ENCODE measurements at places on chromosomes 3 and 15. TPM values are rescaled to one million over a fixed set of nuclear protein-coding genes. Genes with fewer than 3 reads are reported as not detected.

DNA sequence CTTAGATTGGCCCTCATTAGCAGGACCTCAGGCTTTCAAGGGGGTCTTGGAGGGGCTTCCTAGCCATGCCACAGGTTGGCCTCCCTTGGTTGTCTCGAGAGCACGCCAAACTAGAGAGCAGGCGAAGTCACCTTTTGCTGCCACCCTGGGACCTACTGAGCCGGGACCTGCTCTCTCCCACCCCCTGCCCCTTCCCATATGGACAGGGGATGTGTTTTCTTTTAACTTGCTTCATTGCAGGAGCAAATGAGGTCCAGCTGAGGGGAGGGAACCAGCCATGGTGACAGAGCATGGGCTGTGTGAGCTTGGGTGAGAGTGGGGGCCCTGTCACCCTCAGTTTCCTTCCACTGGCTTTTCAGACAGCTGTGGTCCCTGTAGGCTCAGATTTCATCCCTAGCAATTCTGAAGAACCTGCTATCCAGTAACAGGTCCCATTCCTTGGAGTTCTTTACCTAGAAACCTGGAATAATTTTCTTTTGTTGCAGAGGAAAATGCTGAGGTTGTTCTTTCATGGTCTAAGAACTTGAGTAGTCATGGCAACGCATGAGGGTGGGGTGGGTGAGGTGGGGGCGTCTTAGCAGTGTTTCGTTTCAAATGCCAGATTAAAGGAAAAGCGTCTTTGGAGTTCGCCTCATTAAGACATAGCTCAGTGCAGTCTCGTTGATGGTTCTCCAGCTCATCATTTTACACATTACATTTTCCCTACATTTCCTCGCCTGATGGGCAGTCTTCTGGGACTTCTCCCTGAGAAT is 20.1 kb upstream of the MAGEF1 start:
- DNase-seq: no peak
- no peak overlapping the region for H3K4me3 ChIP-seq
- H3K27ac ChIP-seq: no peak overlapping the region
- no peaks in the 10 kb centered on the region for H3K36me3 ChIP-seq
- no peaks in the 10 kb centered on the region for H3K27me3 ChIP-seq
- no peaks in the 10 kb centered on the region for H3K4me1 ChIP-seq

- H3K36me3 ChIP-seq: no peaks in the 10 kb centered on the region
- no peak for DNase-seq
- no peak overlapping the region for H3K4me3 ChIP-seq
- H3K27me3 ChIP-seq: no peaks in the 10 kb centered on the region
- H3K27ac ChIP-seq: peak overlapping the region; percentile 94
- peaks cover 26% of the 10 kb centered on the region for H3K4me1 ChIP-seq
Measured at GRCh38 chr15:63968700-63969099, 77.6 kb downstream of the DAPK2 start.

- H3K27me3 ChIP-seq: no peaks in the 10 kb centered on the region
- H3K4me1 ChIP-seq: no peaks in the 10 kb centered on the region
- H3K36me3 ChIP-seq: no peaks in the 10 kb centered on the region
- H3K27ac ChIP-seq: no peak overlapping the region
Measured at GRCh38 chr15:47294765-47295259, 422.5 kb upstream of the SEMA6D start.

- DNase-seq: no peak
- H3K36me3 ChIP-seq: no peaks in the 10 kb centered on the region
- no peak overlapping the region for H3K4me3 ChIP-seq
- H3K27me3 ChIP-seq: no peaks in the 10 kb centered on the region
Measured at GRCh38 chr3:4726549-4726948, 233.4 kb downstream of the ITPR1 start.

DNA sequence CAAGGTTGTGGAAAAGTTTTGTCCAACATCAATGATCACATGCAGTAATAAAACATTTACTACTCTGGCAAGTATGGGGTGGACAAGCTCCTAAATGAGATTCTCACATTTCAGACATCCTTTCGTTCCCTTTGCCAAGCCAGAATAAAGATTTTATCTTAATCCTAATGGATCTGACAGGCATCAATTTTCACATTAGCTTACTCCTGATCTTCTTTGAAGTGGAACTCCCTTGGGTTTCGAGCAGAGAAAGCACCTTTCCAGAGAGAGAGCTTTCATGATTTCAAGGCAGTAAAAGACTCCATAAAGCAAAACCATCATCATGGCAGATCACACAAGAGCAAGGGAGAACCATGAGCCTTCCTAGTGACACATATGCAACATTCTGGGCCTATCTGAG is 27.3 kb upstream of the EID1 start:
- H3K27me3 ChIP-seq: no peaks in the 10 kb centered on the region
- H3K4me3 ChIP-seq: no peak overlapping the region
- no peak for DNase-seq

ANKUB1 gene
- total RNA-seq: not detected

AMOTL2 gene
- 21.2 TPM for total RNA-seq

- no peaks in the 10 kb centered on the region for H3K4me1 ChIP-seq
- no peak for DNase-seq
- no peaks in the 10 kb centered on the region for H3K36me3 ChIP-seq
- no peaks in the 10 kb centered on the region for H3K27me3 ChIP-seq
- no peak overlapping the region for H3K4me3 ChIP-seq
Measured at GRCh38 chr15:65077981-65078352, 1.4 kb downstream of the KBTBD13 start.

POLQ gene
- 0.80 TPM for total RNA-seq

DNA sequence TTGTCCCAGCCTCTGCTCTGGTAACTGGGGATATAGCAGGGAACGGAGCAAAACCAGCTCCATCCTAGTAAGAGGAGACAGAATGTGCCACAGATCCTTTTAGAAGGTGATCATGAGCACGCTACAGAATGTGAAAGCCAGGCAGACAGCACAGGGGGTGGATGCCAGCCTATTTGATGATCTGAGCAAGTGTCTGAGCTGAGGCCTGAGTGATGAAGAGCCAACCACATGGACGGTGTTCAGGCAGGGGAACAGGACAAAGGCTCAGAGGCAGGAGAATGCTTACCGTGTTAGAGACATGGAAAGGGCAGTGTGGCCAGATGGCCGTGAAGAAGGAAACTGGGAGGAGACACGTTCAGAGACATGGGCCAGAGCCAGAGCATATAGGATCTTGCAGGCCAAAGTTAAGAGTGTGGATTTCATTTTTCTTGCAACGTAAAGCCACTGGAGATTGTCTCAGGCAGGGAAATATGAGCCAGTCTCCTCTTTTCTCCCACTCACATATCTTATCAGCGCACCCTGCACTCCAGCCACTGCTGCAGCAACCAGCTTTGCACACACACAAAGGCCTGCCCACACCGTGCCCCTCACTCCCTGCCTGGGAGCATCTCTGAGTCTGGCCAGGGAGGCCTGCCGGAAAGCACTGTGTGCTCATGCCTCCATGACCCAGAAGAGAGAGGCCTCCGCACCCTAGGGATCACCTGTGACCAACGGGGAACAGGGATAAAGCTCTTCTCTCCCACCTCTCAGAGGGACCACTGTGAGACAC is 20.1 kb downstream of the RAB43 start:
- no peak overlapping the region for H3K4me3 ChIP-seq
- DNase-seq: no peak
- H3K27me3 ChIP-seq: no peaks in the 10 kb centered on the region
- H3K36me3 ChIP-seq: no peaks in the 10 kb centered on the region
- no peaks in the 10 kb centered on the region for H3K4me1 ChIP-seq

SAMMSON gene
- total RNA-seq: not detected

TMEM87A gene
- total RNA-seq: 15.2 TPM

- no peak overlapping the region for H3K27ac ChIP-seq
- H3K27me3 ChIP-seq: no peaks in the 10 kb centered on the region
- no peak overlapping the region for H3K4me3 ChIP-seq
- DNase-seq: no peak
- H3K36me3 ChIP-seq: no peaks in the 10 kb centered on the region
- H3K4me1 ChIP-seq: no peaks in the 10 kb centered on the region
Measured at GRCh38 chr15:75775296-75776064, 62.8 kb upstream of the CSPG4 start.

LNP1 gene
- total RNA-seq: 1.7 TPM

THPO gene
- 8.2 TPM for total RNA-seq

ASTE1 gene
- total RNA-seq: 4.6 TPM

GRCh38 chr3:69776920-69777581 is 37.8 kb downstream of the MITF start:
- no peaks in the 10 kb centered on the region for H3K36me3 ChIP-seq
- no peaks in the 10 kb centered on the region for H3K4me1 ChIP-seq
- H3K27me3 ChIP-seq: no peaks in the 10 kb centered on the region

DNA sequence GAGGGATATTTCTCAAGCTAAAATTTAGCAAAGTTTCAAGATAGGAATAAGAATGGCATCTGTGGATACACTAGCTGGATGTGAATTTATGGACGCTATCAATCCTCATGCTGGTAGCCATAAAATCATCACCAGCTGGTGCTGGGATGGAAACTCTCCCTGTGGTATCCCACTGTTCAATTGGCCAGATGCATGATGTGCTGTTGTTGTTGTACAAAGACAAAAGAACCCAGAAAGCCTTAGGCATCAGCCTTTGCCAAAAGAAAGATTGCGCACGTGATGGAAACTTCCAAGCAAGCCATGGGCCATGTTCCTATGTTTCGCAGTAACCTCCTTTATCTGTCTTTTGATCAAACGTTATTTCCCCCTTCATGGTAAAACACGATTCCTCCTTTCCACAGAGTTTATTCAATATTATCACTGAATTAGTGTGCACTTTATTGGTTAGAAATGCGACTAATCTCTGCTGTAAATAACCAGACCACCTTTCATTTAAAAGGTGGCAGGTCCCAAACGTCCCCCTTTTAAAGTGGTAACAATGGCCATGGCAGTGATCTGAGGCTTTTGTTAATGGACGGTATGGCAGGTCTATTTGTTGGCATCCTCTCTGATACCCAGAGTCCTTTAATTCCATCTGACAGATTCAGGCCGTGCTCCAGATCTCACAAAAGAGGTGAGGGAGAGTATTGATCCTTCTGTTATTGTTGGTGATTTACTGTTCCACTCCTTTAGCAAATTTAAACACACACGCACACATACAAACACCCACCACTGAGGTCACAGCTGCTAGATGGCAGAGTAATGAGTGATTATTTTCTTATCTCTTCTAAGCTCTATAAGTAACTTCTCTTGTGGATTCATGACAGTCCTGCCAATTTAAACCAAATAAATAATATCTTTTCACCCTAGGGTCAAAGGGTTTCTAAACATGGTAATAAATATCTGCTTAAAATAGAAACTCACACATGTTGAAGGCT is 291.2 kb upstream of the KCNMB2 start:
- H3K27ac ChIP-seq: no peak overlapping the region
- DNase-seq: no peak
- no peak overlapping the region for H3K4me3 ChIP-seq

GUCA1C gene
- total RNA-seq: not detected

DNA sequence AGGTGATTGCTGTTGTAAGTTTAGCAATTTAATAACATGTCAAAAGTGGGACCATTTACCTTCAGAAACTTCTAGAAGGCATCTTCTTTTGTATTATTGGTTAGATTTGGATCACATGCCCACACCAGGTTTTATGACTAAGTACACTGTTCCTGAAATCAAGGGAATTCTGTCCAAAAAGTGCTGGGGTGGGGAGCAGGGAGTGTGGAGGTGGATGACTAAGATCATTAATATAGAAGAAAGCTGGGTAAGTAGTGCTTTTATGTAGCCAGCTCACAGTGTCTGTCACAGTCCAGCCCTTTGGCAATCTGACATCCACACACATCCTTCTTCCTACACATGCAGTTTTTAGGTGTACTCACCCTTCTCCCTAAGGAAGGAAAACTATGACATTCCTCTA is 120.0 kb downstream of the TMCO5A start:
- H3K4me3 ChIP-seq: no peak overlapping the region
- H3K4me1 ChIP-seq: no peaks in the 10 kb centered on the region
- no peak overlapping the region for H3K27ac ChIP-seq
- DNase-seq: no peak
- no peaks in the 10 kb centered on the region for H3K27me3 ChIP-seq

GRCh38 chr15:70715840-70716485 is 47.4 kb downstream of the UACA start:
- H3K27me3 ChIP-seq: no peaks in the 10 kb centered on the region
- H3K27ac ChIP-seq: no peak overlapping the region
- no peak for DNase-seq

ZXDC gene
- total RNA-seq: 30.2 TPM

- no peak overlapping the region for H3K4me3 ChIP-seq
- H3K36me3 ChIP-seq: no peaks in the 10 kb centered on the region
- DNase-seq: no peak
- H3K27me3 ChIP-seq: no peaks in the 10 kb centered on the region
- H3K4me1 ChIP-seq: peaks cover 5% of the 10 kb centered on the region
Measured at GRCh38 chr3:124519591-124520194, 210.6 kb upstream of the UMPS start.

DNA sequence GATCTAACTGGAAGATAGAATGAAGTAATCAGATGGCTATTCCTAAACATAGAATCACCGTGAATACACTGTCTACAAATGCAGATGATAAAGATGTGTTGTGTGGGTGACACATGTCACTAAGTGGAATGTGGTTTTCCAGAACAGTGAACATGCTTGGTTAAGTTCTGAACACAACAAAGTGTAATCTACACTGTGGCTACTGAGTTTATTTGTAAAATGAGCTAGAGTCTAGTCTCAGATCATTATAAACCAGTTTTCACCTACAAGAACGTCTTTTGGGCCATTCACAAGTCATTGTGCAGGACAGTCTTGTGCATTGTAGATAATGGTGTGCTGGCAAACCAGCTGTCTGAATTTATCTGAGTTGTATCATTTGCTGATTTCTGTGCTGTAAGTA is 35.3 kb downstream of the OXNAD1 start:
- no peak for DNase-seq
- H3K4me1 ChIP-seq: no peaks in the 10 kb centered on the region
- H3K36me3 ChIP-seq: peaks cover 6% of the 10 kb centered on the region
- no peaks in the 10 kb centered on the region for H3K27me3 ChIP-seq
- H3K27ac ChIP-seq: peak overlapping the region; percentile 16

CPNE9 gene
- total RNA-seq: not detected

DUOX1 gene
- total RNA-seq: not detected

DNA sequence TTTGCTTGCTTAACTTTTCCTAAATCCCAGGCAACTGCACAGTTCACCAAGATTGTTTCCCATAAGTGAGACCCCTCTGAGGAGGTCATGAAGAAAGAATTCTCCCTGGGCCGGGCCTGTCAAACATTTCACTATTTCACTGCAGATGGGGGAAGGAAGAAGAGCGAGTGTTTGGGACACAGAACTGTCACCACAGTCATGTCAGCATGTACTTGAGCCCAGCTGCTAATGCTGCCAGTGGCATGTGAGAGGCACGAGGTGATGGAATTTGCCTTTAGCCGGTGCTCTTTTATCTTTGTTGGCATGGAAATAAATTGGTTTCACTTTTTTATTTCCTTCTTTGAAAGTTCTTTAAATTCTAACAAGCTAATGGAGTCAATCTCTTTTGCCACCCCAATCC is 277.9 kb upstream of the GADL1 start:
- H3K27me3 ChIP-seq: no peaks in the 10 kb centered on the region
- H3K4me3 ChIP-seq: no peak overlapping the region
- no peak for DNase-seq
- no peaks in the 10 kb centered on the region for H3K36me3 ChIP-seq

- H3K27me3 ChIP-seq: no peaks in the 10 kb centered on the region
- DNase-seq: no peak
- H3K36me3 ChIP-seq: no peaks in the 10 kb centered on the region
- no peaks in the 10 kb centered on the region for H3K4me1 ChIP-seq
- no peak overlapping the region for H3K27ac ChIP-seq
Measured at GRCh38 chr3:161559177-161559998, 62.8 kb downstream of the OTOL1 start.
